Ecto neural progenitor cell (in vitro differentiated cells): ENCODE measurements at places on chromosomes 7 and 10.

GRCh38 chr10:69242040-69242851 lies 22.1 kb downstream of the HKDC1 start:
- DNase-seq: no peak

DNA sequence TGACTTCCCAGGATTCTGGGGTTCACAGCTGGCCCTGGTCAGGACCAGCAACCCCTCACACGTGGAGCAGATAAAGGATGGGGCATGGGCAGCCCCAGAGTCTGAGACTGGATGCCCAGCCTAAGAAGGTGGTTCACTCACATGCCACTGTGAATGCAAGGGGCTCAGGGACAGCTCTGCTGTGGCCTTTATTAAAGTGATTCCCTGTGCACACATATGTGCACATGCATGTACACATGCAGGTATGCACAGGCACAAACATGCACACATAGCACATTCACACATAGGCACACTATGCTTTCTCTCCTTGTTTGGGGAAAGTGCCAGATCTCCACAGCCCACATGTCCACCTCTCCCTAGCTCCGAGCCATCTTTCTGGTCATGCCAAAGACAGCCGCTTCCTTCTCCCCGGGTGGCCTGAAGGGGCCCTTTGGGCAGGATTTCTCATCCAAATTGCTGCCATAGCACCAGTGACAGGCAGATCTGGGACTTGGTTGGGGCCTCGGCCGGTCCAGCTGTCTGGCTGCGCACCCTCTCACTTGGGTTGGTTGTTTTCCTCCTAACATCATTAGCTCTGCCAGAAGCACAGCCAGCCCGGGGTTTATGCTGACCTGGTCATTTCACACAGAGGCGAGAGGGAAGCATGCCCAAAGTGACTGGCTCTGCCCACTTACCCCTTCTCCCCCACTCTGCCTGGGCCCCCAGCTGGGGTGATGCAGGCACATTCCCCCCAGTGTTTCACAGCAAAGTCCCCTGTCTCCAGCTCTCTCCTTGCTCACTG lies 1.4 kb downstream of the GCK start:
- no peak for DNase-seq

- no peak for DNase-seq
Observed at GRCh38 chr7:77427996-77428603, 12.0 kb upstream of the GSAP start.

DNA sequence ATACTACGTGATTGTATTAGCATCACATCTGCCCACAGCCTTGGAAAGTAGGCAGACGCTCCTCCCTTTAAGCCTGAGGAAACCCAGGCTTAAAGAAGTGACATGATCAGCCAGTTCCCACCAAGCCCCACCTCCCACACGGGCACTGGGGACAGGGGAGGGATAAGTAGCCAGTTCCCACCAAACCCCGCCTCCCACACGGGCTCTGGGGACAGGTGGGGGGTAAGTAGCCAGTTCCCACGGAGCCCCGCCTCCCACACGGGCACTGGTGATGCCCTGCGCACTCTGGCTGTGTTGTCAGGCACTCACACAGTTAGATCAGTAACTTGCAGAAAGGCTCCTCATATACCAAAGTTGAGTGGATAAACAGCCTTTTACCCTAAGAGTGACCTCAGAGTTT lies 606.8 kb downstream of the PTPRN2 start:
- DNase-seq: no peak

GRCh38 chr7:92013611-92014010 lies 72.9 kb downstream of the AKAP9 start:
- DNase-seq: no peak

GRCh38 chr10:122725768-122726167 lies 26.1 kb upstream of the C10orf120 start:
- no peak for DNase-seq

- no peak for DNase-seq
Observed at GRCh38 chr7:52061666-52062065, 745.1 kb upstream of the COBL start.
